ENCODE measurements at places on chromosomes 3 and 15.

DNA sequence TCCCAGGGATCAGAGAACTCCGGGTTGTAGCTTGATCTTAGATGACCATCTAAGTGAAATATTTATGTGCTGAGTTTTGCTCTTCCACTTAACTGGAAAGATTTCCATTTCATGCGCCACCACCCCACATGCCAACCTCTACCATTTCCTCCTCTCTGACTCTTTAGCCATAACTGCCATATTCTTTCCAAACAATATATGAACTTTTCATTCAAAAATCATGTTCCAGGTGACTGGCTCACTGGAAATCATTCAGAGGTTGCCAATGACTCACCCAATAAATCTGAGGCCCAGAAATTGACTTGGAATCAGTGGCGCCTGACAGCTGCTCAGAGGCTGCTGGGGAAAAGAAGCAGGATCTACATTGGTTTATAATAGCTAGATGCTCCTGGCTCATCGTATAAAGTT lies 31.6 kb upstream of the FAM174B start:
- no peak for DNase-seq

DNA sequence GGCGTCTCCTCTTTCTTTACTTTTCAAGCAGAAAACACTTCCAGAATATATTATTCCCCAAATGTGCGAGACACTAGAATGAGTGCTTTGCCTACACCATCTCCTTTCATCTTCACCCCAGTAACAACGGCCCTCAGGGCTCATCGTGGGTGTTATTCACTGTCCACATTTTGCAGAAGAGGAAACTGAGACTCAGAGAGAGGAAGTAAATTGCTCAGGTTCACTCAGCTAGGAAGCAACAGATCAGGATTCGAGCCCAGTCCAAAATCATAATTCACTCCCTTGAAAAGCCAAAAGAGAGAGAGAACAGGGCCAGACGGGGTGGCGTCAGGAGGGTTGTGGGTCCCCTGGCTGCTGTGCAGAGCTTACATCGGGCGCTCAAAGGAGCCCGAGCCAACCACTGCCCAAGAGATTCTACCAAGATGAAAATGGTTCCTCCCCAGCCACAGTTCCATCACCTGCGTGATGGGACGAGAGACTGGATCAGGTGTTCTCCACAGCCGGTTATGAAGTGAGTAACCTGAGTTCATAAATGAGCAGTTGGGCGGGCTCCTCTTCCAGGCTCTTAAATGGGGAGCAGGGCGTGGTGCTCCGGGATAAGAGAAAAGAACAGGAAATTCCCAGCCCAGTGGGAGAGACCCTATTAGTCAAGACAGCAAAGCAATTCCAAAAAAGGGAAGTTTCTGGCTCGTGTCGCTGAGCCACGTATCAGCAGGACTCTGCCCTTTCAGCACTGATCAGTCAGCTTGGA lies 48.6 kb upstream of the FLNB start:
- DNase-seq: no peak

DNA sequence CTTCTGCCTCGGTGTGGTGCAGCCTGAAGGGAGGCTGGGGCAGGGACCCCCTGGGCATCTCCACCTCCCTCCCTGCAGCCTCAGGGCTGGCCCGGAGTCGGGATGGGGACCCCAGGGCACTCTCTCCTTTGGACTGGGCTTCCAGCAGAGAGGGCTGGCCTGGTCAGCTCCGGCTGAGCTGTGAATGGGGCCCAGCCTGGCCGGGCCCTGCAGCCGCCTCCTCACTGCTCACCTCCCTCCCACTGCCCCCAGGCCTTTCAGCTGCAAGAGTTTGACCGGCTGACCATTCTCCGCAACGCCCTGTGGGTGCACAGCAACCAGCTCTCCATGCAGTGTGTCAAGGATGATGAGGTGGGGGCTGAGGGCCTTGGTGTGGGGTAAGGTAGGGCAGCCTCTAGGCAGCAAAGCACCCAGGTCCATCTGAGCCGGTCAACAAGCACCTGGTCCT lies 36.0 kb downstream of the PSTPIP1 start:
- DNase-seq: no peak

GRCh38 chr3:147572970-147573340 lies 163.8 kb downstream of the ZIC1 start:
- DNase-seq: no peak

GRCh38 chr15:99703603-99704443 lies 29.4 kb downstream of the LYSMD4 start:
- DNase-seq: no peak

DNA sequence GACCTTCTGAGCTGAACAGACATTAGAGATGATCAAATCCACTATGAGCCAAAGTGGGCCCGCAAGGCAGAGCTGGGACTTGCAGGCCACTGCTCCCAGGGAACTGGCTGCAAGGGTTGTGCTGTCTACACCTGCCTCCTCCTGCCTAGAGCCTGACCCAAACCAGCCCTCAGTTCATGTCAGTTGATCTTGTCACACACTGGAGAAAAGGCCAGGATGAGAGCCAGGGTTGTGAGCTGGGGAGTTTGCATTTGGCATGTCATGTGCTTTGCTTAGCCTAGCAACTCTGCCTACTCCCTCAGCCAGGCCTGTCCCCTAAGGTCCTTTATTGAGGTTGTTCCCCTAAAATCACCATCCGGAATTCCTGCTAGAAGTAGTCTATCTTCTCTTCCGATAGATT lies 67.8 kb downstream of the RAB11A start:
- DNase-seq: no peak

GRCh38 chr3:129688271-129688895 lies 81.9 kb upstream of the PLXND1 start:
- DNase-seq: no peak

All from CD8-positive, alpha-beta T cell (primary cell).